ENCODE measurements at places on chromosomes 13 and 19.

GRCh38 chr13:114164053-114164452, 15.0 kb upstream of the CFAP97D2 start:
- DNase-seq: no peak

DNA sequence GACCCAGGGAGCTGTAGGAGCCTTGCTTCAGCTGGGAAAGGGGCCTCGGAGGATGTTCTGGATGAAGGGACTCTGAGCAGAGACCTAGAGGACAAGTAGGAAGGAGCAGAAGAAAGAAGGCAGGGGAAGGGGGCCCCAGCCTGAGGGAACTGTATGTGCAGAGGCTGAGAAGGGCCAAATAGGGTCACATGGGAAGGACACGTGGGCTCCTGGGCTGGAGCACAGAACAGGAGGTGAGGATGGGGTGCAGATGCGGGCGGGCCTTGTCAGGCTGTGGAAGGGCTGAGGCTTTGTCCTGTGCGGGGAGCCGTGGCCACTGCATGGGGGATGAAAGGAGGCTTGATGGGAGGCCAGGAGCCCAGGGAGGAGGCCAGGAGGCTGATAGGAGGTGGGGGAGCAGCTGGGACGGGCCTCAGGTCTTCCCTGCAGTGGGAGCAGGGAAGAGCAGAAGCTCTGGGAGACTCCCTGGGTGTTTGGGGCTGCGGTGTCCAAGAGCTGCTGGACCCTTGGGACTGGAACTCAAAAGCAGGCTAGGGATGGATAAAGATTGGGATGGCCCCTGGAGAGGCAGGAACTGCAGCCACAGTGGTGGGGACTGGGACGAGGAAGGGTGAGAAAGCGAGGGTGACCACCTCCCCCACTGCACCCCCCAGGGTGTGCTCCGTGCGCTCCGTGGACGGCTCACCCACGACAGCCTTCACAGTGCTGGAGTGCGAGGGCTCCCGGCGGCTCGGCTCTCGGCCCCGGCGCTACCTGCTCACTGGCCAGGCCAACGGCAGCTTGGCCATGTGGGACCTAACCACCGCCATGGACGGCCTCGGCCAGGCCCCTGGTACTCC, 11.4 kb upstream of the LTBP4 start:
- DNase-seq: no peak

DNA sequence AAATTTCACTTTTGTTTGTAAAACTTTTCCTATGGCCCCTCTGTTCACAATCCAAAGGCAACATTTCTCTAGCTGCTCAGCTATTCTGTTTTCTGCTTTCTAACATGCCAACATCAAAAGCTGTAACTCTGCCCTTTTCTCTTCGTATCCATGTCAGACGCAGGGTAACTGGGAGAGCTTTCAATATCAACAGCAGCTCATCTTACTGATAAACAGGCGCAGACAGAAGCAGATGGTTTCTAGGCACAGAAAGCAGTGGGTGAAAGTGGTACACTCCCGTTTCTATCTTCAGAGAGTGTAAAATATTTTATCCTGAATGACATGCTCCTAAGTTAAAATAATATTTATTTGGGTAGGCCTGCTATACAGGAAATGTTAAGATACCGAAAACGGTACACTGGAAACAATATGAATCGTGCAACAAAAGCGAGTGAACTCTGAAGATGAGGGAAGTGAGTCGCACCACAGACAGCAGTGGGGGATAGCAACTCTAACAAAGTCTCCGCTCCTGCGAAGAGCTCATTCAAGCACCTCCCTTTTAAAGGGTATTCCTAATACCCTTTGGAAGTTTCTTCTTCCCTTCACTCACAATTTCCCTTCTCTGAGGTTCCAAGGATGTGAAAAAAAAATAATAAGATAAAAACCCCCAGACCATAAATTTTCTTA, 798.3 kb downstream of the GPC5 start:
- no peak for DNase-seq

DNA sequence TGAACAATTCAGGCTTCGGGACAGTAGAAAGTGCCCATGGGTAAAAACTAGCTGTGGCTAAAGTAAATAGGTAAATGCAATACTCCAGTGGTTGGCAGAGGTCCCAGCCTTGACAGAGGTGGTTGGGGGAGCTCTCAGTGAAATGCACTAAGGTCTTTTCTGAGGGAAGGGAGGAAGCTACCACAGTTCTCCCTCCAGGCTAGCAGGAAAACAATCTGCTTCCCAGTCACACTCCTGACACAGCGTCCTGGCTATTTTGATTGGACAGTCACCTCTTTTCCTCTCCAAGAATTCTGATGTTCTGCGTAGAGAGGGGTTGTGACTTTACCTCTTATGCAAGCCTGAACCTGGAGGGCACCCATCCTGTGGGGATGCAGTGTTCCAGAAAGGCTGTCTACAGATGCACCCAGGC, 128.7 kb downstream of the CYSLTR2 start:
- no peak for DNase-seq

GRCh38 chr13:46598140-46598819, 45.3 kb downstream of the LRCH1 start:
- peak; percentile 47 for DNase-seq

Measured in globus pallidus (tissue), 1 donor.